Progenitor cell of endocrine pancreas (in vitro differentiated cells): ENCODE measurements at places on chromosomes 5 and 9. TPM values are rescaled to one million over a fixed set of nuclear protein-coding genes. Genes with fewer than 3 reads are reported as not detected.

Gene MYOT
- not detected in 2 replicates for total RNA-seq

Gene NMUR2
- not detected in 2 replicates for total RNA-seq

Gene CFAP90
- 2.1 and 2.8 TPM in 2 replicates for total RNA-seq

Gene MOB3B
- 15.3 and 15.4 TPM in 2 replicates for total RNA-seq

Gene PITX1
- 12.5 and 16.2 TPM in 2 replicates for total RNA-seq

DNA sequence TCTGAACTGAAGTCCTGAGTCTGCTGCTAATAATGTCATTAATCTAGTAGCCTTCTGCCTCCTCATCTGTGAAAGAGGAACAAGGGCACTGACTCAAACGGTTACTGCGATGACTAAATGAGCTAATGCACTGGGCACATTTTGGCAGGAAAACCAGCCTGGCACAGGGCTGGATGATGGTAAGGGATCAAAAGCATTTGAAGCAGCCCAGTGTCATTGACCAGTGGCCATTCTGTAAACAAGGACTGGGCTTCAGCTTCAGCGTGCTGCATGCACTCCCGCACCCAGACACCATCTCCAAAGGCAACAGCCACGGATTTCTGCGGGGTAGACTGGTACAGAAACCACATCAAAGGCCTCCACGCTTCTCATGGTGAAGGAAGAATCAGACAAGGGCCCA lies 8.0 kb downstream of the GCNT4 start:
- H3K36me3 ChIP-seq: peaks cover 7% of the 10 kb centered on the region
- peaks cover 3% of the 10 kb centered on the region for H3K27me3 ChIP-seq
- no peak overlapping the region for H3K4me3 ChIP-seq
- DNase-seq: no peak

DNA sequence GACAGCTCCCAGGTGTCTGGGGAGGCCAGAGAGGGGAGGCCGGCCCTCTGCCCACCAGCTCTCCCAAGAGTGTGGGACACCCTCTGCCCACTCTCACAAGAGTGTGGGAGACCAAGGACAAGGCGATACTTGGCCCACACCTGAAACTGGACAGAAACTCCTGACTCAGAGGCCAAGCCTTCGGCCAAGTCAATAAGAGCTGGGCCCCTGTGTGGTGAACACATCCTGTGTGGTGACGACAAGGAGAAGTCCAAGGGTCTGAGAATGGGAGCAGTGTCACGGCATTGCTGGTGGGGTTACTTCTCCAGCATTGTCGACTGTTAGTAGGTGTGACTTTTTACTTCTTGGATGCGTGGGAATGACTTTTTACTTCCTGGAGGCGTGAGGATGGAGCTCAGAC lies 14.6 kb upstream of the F2RL1 start:
- peaks cover 9% of the 10 kb centered on the region for H3K4me1 ChIP-seq
- no peak overlapping the region for H3K27ac ChIP-seq
- H3K27me3 ChIP-seq: peaks cover 33% of the 10 kb centered on the region
- DNase-seq: no peak

DNA sequence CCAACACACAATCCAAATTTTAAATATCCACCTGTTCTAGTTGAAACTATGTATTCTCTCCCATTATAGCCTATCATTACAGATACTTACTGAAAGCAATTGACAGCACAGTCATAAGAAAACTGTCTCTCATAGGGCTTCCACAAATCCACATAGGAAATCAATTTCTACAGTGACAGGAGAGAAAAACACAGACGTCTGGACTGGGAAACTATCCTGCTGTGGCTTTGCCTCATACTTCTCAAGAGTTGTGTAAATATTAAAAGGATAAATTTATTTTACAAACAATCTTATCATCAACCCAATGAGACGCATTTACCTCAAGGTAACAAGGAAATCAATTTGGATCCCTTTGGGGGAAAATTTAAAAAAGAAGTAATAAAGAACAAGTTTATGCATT lies 517.5 kb downstream of the EFNA5 start:
- no peak for DNase-seq
- no peak overlapping the region for H3K4me3 ChIP-seq
- H3K27me3 ChIP-seq: no peaks in the 10 kb centered on the region
- H3K4me1 ChIP-seq: peaks cover 13% of the 10 kb centered on the region
- no peaks in the 10 kb centered on the region for H3K36me3 ChIP-seq
- H3K27ac ChIP-seq: peak overlapping the region; percentile 63

DNA sequence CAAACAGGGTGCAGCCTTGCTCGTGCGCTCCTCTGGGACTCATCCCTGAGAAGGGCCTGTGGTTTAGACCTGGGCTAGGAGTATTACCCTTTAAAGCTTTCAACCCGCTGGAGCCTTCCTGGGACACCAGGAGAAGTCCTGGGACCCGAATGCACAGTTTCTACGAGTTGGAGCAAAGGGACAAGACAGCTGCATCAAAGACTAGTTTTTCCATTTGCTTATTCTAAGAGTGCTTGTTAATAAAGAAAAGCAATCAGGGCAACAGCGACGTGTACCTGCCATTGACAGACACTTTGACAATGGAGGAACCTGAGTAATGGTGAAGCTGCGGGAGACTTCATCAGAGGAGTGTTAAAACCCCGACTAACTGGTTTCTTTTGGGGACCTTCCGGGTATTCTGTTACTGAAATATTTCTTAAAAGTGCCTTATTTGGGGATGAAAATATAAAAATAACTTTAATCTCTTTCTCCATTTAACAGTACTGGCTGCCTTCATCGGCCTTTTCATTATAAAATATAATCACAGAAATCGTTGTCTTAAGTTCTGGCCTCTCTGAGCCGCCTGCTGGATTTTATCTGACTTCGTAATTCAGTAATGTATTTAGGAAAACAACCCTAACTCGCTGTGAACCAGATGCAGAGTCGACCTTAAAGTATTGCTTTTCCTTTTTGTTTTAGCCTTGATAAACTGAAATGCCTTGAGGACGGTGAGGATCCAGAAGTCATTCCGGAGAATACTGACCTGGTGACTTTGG lies 732 bp downstream of the SNAPC3 start:
- peaks cover 21% of the 10 kb centered on the region for H3K36me3 ChIP-seq
- no peaks in the 10 kb centered on the region for H3K27me3 ChIP-seq
- peak overlapping the region; percentile 99 for H3K27ac ChIP-seq
- DNase-seq: no peak

- H3K27ac ChIP-seq: no peak overlapping the region
- H3K4me1 ChIP-seq: no peaks in the 10 kb centered on the region
Observed at GRCh38 chr5:120447706-120448239, 16.3 kb upstream of the PRR16 start.

GRCh38 chr9:13873203-13873602 lies 440.7 kb downstream of the NFIB start:
- no peak overlapping the region for H3K4me3 ChIP-seq
- H3K27ac ChIP-seq: no peak overlapping the region
- H3K4me1 ChIP-seq: no peaks in the 10 kb centered on the region
- no peaks in the 10 kb centered on the region for H3K27me3 ChIP-seq

DNA sequence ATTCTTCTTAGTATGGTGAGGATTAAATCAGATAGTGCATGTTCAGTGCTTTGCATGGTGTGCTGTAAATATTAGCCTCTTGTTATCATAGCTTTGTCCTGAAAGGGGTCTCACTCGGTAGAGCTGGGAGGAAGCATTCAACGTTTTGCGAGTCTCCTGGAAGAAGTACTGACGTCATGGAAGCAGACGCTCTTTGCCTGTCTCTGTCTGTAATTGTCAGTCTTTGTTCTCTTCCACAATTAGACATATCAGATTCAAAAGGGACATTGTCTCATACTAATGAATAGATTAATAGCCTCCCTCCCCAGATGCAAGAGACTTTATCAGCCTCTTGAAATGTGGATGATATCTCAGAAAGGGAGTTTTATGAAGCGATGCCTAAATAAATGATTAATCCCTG lies 91.8 kb upstream of the CXCL14 start:
- H3K4me1 ChIP-seq: no peaks in the 10 kb centered on the region
- no peak for DNase-seq
- H3K36me3 ChIP-seq: no peaks in the 10 kb centered on the region
- H3K27me3 ChIP-seq: no peaks in the 10 kb centered on the region
- H3K27ac ChIP-seq: no peak overlapping the region

GRCh38 chr5:144742361-144742760 lies 571.7 kb downstream of the KCTD16 start:
- no peak for DNase-seq
- peaks cover 3% of the 10 kb centered on the region for H3K4me1 ChIP-seq
- H3K36me3 ChIP-seq: peaks cover 3% of the 10 kb centered on the region
- no peaks in the 10 kb centered on the region for H3K27me3 ChIP-seq
- no peak overlapping the region for H3K4me3 ChIP-seq
- no peak overlapping the region for H3K27ac ChIP-seq
